ENCODE measurements at places on chromosomes 12 and 14.

DNA sequence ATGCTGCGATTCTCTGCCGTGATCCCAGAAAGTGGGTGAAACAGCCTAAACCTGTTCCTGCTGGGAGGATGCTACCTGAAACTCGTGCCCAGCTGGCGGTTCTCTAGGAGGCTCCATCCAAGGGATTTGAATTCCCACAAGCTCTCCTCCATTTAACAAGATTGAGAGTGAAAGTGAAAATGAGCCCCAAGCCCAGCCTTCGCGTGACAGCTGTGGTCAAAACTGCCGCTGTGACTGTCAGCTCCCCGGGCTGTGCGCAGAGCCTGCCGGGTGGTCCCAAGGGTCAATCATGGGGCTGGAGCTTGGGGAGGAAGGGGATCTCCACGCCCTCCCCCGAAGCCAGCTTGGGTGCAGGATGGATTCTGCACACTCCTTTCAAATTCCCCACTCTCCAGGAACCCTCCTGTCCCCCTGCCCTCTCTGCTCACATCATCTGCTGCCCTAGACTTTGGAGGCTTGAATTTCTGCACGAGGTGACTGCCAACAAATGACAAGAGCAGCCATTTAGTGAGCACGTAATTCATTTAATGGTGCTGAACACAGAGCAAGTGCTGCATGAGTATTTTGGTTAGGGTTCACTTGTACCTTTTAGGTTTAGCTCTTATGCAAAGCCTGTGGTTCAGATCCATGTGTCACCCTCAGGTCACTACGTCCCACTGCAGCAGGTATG, 5.3 kb downstream of the ASB2 start:
- DNase-seq: peak; percentile 61

DNA sequence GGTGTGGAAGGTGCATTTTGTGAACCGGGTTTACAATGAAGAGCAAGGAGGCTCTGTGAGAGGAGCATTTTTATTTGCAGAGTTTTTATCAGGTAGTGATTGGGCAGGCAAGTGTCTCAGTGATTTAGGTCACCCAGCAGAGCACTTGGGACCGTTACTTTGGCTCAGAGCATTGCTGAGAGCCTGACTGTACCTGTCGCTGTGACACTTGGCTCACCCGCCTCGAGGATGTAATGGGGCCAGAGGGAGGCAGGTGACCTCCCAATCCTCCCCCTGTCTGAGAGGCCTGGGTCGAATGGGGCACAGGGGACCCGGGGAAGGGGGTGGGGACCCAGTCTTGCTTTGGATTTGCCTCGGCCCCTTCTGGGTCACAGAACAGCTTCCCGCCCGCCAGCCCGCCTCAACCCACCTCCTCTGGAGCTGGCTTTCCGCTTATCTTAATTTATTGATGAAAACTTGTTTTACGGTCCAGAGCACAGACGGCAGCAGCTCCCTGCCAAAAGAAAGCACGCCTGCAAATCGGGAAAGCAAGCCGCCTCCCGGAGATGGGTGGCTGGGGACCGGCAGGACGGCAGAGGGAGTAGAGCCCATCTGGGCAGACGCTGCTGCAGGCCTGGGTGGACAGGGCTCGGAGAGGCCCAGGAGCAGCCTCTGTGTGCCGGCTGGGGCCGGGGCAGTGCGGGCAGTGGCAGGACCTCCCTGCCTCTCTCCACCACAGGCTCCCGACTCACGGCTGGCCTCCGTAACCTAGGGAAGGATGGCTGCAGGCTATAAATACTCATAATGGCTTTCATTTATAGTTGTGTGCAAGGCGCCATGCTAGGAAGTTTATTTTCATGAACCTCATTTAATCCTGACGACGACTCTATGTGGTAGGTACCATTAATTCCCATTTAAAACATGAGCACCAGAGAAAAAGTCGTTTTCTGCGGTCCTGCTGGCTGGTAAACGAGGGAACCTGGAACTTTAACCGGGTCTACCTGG, 187.1 kb downstream of the TSPAN9 start:
- DNase-seq: no peak

DNA sequence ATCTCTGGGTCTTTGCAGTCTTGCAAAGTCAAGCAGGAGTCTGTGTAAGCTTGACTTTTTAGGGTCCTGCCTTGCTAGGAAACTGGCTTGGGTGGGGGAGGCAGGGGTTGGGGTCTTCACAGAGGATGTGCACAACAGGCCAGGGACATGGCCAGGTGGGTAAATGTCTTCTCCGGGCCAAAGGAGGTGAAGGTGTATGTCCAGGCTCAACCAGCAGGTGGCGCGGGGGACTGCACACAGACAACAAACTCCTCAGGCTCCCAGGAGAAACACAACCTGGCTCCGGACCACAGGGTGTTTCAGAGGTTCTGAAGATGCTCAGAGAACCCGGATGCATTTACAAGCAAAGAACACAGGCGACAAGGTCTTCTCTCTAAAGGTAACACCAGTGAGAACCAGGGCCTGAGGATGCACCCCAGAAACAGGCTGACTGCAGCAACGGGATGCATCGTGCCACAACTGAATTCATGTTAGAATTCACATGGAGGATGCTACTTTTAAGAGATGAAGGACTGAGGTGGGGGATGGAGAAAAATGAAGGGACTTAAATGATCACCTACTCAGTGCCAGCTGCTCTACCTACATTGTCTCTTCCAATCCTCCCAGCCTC, 56.0 kb downstream of the PLEKHG3 start:
- peak; percentile 7 for DNase-seq

GRCh38 chr14:103909531-103910261, 18.6 kb upstream of the TDRD9 start:
- no peak for DNase-seq

GRCh38 chr12:115355301-115355700, 671.3 kb upstream of the TBX3 start:
- DNase-seq: no peak

DNA sequence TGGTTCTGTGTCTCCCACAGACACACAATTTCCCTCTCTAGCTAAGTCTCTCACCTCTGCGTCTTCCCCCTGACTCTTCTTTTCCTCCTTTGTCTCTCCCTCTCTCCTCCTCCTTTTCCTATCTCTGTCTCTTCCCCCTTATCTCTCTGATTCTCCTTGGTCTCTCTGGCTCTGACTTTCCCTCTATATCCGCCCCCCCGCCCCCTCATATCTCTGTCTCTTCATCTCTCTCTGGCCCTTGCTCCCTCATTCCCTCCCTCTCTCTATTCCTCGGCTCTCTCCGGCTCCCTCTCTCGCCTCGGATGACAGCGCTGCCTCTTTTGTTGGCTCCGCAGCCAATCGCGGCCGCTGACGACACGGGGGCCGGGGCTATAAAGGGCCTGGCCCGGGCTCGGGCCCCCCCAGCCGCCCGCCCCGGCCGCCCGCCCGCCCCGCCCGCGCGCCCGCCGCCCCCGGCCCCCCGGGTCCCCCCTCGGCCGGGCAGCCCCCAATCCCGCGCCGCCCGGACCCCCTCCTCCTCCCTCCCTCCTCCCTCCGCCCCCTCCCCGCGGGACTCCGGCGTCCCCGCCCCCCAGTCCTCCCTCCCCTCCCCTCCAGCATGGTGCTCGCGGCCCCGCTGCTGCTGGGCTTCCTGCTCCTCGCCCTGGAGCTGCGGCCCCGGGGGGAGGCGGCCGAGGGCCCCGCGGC, at the start of gene GDF11:
Gene GDF11, plus strand, starts transcription at position 404 of the 687 bp plus-strand sequence. Its CDS starts 195 bp downstream, at position 599.
- DNase-seq: peak; percentile 46

- no peak for DNase-seq
These were observed 84.9 kb downstream of the ASCL4 start for GRCh38 chr12:107859367-107859766.

DNA sequence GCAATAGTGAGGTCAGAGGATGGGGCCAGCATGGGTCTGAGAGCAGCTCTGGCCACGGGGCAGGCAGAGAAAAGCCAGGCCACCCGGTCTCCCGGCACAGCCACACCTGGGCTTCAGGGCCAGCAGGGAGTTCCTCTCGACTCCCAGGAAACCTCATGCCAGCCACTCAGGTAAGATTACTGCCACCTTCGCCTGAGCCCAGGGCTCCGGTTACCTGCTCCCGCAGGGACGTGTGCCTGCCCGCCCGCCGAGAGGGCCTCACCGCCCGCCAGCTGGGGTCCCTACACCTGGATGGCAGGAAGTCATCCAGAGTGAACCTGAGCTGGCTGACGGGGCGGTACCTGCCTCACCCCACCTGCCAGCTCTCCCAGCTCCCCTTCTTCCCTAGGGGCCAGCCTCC, 7.3 kb downstream of the JAG2 start:
- no peak for DNase-seq

GRCh38 chr14:26773906-26774593, 176.2 kb upstream of the NOVA1 start:
- DNase-seq: no peak

- no peak for DNase-seq
These were observed 71.0 kb downstream of the ESRRB start for GRCh38 chr14:76446921-76447320.

DNA sequence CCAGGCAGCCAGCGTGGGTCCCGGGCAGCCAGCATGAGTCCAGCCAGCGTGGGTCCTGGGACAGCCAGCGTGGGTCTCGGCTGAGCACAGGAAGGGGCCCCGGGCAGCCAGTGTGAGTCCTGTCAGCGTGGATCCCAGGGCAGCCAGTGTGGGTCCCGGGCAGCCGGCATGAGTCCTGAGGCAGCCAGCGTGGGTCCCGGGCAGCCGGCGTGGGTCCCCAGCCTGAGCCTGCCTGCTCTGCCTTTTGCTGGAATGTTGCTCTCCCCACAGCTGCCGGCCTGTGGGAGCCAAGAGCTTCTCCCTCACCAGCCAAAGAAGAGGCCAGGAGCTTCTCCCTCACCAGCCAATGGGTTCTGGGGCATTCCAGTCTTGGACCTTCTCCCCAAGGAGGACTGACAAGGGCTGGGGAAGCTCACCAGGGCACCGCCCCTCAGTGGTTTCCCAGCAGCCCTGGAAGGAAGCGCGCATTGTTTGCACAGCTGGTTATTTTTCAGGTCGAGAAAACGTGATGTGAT, 15.0 kb upstream of the RFLNA start:
- DNase-seq: no peak

DNA sequence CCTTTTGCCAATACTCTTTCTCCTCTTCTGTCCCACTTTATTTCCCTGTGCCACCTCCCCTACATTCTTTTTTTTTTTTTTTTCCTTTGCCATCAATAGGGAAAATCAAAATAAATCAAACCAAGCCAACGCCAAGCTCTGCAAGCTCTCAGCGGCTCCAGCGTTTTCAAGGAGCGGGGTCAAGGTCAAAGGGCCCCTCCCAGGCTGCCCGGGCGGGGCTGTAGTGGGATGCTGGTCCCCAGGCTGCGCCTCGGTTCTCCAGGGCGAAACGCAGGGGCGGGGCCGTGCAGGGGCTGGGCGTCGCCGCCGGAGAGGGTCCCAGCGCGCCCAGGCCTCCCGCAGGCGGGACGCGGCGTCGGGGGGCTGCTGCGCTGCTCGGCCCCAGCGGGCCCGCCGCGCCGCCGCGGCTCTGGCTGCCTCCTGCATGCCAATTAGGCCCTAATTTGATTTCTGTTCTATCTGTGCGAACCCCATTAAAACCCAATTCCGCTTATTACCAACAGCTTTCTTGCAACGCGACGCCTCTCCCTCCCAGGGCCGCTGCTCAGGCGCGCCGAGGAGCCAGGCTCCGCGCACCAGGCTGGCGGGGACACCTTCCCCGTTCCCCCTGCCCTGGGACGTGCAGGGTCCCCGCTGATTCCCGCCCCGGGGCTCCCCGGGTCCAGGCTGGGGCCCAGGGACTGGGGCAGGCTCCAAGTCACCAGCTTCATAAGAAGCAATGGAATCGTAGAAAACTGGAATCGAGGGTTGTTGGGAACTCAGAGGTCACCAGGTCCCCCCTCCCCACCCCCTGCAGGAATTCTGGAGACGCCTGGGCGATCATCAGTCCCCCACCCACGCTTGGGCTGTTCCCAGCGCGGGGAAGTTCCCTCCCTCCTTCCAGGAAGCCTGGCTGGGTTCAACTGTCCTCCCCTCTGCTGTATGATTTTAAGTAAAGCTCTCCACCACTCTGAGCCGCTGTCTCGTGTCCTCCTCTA, 50.7 kb upstream of the MAP1LC3B2 start:
- no peak for DNase-seq

GRCh38 chr12:81683881-81684280, 75.3 kb downstream of the PPFIA2 start:
- no peak for DNase-seq

- DNase-seq: no peak
These were observed 343.7 kb upstream of the NOVA1 start for GRCh38 chr14:26941521-26941920.

GRCh38 chr14:22497144-22497423, 91.9 kb downstream of the DAD1 start:
- DNase-seq: no peak

DNA sequence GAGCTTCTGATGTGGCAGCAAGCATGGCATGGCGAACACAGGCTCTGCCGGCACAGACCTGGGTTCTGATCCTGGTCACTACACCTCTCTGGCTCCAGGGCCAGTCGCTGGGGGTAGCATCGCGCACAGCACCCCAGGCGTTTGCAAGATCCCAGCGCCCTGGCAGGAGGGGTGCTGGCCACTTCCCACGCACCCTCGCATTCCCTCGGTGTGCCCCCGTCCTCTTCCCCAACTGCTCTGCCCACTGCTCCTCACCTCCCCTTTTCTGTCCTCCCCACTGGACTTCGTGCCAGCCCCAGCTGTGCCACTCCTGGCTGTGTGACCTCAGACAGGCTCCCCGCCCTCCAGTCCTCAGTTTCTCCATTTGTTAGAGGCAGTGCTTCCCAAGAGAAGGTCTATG, 2.8 kb downstream of the CDK2AP1 start:
- DNase-seq: no peak

- no peak for DNase-seq
These were observed 5.4 kb upstream of the ANO4 start for GRCh38 chr12:100789146-100789545.

- no peak for DNase-seq
These were observed 184.0 kb upstream of the PARP11 start for GRCh38 chr12:4056910-4057845.

- DNase-seq: no peak
These were observed 17.0 kb upstream of the BCL11B start for GRCh38 chr14:99288948-99289347.

- peak; percentile 45 for DNase-seq
These were observed 3.1 kb downstream of the MAP3K12 start for GRCh38 chr12:53495903-53496751.

DNA sequence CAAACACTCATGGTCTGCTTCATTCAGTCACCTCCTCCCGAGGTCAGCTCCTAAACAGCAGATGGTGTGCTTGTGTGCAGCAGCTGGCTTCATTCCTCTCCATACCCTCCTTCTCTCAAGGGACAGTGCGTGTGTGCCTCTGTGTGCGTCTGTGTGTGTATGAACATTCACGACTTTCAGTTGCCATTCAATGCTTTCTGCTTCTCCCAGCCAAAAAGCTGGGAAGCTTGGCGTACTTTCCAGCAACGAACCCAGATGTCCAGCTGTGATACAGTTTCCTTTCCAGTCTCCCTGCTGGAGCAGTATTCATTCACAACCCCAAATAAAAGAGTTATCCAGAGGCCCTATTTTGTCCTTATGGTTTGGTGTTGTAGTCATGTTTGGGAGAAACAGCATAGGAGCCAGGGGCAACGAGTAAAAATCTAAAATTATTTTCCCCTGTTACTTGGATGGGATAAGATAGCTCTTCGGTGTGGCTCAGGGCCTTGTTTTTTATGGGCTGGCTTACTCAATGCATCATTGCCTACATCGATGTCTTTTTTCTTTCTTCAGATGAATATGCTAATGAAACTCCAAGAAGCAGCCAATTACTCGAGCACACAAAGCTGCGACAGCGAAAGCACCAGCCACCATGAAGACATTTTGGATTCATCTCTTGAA, 379.3 kb downstream of the NAV3 start:
- no peak for DNase-seq
